ENCODE measurements at places on chromosomes 7 and 10.

DNA sequence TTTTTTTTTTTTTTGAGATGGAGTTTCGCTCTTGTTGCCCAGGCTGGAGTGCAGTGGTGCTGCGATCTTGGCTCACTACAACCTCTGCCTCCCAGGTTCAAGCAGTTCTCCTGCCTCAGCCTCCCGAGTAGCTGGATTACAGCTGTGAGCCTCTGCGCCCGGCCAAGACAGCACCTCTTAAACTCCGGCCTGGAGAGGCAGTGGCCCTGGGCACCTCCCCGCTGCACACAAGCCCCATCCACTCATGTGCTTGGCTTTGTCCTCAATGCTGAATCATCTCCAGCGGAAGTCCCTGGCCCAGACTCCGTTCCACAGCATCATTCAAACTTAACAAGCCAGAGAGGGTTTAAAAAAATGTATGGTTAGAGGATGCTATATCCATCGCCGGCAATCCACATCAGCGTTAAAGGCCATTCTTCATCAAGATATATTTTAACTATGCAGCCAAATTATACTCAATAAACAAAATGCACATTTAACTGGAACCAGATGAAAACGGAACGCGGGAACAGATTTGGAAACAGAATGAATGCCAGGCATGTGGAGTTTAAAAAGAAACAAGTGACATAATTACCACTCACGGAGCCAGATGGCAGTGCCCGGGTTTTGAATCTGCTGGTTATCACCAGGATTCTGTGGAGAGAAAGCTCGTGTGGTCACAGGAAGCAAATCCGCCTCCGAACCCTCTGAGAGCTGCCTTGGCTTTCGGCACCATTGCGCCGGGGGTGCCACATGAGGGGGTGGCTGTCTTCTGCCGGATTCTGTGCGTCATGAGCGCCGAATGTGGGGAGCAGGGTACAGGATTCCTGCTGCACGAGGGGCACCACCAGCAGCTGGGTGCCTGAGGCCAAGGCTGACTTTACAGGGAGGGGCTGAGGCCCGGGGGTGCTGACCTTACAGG, 45.6 kb upstream of the CFAP46 start:
- DNase-seq = no peak

DNA sequence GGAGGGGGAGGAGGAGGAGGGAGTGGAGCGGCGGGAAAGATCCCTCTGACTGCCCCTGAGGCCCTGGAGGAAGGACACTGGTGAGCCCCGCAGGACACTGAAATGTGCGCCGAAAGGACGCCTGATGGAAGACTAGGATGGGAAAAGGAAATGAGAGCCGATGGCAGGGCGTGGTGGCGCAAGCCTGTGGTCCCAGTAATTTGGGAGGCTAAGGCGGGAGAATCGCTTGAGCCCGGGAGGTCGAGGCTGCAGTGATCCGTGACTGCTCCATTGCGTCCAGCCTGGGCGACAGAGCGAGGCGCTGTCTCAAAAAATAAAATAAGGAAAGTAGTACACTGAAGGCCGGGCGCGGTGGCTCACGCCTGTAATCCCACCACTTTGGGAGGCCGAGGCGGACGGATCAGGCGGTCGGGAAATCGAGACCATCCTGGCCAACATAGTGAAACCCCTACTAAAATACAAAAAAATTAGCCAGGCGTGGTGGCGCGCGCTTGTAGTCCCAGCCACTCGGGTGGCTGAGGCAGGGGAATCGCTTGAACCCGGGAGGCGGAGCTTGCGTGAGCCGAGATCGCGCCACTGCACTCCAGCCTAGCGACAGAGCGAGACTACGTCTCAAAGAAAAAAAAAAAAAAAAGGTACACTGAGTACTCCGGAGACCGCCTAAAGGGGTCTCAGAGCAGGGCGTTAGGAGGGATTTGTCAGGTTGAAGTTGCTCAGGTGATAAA, 561 bp upstream of the HNRNPF start:
- peak; percentile 84 for DNase-seq

- DNase-seq = no peak
Measured at GRCh38 chr7:156261581-156261980, 379.0 kb upstream of the RNF32 start.

- DNase-seq = no peak
Measured at GRCh38 chr10:122096705-122097104, 107.7 kb downstream of the TACC2 start.

- no peak for DNase-seq
Measured at GRCh38 chr10:104311184-104311720, 27.0 kb downstream of the ITPRIP start.

- DNase-seq = no peak
Measured at GRCh38 chr10:16505161-16505560, 16.5 kb downstream of the C1QL3 start.

DNA sequence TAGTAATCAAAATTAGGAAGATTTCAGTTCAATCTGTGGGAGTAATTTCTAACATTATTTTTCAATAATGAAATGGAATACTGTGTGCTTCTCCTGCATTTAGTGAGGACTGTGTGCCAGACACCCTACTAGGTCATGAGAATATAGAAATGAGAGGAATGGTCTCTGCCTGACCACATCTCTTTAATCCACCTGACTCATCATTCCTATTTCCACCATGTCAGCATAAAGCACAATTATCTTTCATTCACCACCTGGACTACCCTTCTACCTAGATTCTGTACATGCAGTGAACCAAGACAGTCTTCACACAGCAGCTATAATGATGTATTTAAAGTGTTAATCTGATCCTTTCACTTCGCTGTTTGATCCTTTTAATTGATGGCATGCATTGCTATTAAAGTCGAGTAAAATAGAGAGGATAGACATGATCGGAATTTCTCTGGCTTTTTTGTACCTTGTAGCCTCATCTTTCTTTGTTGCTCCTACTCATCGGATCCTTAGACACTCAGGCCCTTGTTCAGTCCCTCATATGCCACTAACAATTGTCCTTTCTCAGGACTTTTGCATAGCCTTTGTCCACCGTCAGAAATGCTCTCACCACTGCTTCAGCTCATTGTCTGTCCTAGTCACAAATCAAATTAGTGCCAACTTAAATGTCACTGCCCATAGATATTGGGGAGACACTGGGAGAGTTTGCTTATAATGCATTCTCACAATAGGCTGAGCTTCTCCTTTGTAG, 1037.1 kb downstream of the REEP3 start:
- DNase-seq = no peak
